RWPE2 (cell line): ENCODE measurements at places on chromosomes 3 and 15.

DNA sequence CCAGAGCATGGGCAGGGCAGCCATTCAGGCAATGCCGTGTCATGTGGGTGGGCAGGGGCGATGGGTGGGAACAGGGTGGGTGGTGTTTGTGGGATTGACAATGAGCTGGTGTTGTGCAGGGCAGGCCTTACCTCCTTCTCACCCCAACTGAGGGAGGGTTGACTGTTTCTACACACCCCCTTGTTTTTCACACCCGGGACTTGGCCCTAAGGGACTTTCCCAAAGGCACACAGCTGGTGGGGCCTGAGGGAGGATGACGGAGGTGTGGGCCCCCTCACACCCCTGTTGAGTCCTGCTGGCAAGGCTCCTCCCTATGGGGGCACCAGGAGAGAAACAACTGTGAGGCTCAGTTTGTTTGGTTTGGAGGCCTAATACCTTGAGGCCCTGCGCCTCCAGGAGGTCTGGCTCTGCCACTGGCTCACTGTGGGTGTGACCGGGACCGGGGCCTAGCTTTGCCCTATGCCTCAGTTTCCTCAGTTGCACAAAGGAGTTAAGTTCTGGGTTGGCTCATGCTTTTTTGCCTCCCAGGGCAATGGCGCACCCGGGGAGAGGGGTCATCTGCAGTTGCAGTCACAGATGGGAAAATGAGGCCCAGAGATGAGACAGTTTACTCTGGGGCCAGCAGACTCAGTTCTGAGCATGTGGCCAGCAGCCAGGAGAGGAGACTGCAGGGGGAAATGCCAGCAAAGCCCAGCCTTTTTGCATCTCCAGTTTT is 5.1 kb upstream of the DNAH1 start:
- H3K36me3 ChIP-seq: no peaks in the 10 kb centered on the region
- no peaks in the 10 kb centered on the region for H3K27me3 ChIP-seq
- H3K4me1 ChIP-seq: no peaks in the 10 kb centered on the region
- no peak overlapping the region for H3K4me3 ChIP-seq

GRCh38 chr3:106157411-106157810 is 288.6 kb upstream of the CBLB start:
- H3K27ac ChIP-seq: no peak overlapping the region
- no peaks in the 10 kb centered on the region for H3K27me3 ChIP-seq
- H3K4me3 ChIP-seq: no peak overlapping the region
- DNase-seq: no peak
- H3K4me1 ChIP-seq: no peaks in the 10 kb centered on the region

GRCh38 chr15:65365229-65365628 is 12.6 kb downstream of the IGDCC3 start:
- H3K27me3 ChIP-seq: no peaks in the 10 kb centered on the region
- H3K36me3 ChIP-seq: no peaks in the 10 kb centered on the region
- no peaks in the 10 kb centered on the region for H3K4me1 ChIP-seq
- no peak overlapping the region for H3K4me3 ChIP-seq

- no peaks in the 10 kb centered on the region for H3K27me3 ChIP-seq
- no peak overlapping the region for H3K4me3 ChIP-seq
- no peaks in the 10 kb centered on the region for H3K4me1 ChIP-seq
- no peaks in the 10 kb centered on the region for H3K36me3 ChIP-seq
- no peak for DNase-seq
- H3K27ac ChIP-seq: no peak overlapping the region
Observed at GRCh38 chr3:129323651-129324294, 45.1 kb downstream of the HMCES start.

DNA sequence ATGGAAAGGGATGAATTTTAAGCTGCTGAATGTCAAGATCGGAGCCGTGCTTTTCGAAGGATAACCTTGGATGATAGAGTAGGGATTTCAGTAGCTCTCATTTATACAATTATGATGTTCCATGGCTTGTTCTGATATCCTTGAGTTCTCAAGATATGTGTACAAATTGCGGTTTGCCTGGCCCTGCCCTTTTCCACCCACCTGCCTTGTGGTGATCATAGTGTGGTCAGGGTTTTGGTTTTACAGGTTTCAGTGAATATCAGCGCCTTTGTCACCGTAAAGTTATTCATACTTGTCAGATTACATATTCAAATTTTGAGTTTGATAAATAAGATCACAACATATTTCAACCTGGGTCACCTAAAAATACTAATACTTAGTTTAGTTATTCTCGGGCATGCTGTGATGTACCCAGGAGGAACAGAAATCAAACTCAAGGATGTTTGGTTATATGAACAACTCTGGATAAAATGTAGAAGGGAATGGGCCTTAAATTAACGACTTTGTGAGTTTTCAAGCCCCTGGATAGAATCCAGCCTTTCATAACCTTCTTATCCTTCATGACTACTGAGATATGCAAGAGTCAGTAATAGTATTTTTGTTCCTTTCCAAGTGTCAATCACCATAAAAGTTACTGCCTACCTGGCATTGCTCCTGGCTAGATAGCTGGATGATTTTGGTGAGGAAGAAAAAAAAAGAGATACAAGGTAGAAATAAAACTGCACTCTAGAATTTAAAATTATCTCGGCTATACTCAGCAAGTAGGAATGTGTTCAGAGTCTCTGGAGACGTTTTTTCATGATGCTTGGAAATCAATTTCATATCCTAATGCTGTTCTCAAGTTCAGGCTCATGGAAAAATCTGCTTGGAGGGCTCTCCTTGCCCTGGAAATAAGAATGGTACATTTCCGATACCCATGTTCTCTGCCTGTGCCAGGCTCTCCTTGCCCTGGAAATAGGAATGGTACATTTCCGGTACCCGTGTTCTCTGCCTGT is 209.2 kb upstream of the TPRG1 start:
- H3K27me3 ChIP-seq: no peaks in the 10 kb centered on the region
- DNase-seq: no peak
- H3K4me3 ChIP-seq: no peak overlapping the region
- H3K4me1 ChIP-seq: no peaks in the 10 kb centered on the region
- no peaks in the 10 kb centered on the region for H3K36me3 ChIP-seq

DNA sequence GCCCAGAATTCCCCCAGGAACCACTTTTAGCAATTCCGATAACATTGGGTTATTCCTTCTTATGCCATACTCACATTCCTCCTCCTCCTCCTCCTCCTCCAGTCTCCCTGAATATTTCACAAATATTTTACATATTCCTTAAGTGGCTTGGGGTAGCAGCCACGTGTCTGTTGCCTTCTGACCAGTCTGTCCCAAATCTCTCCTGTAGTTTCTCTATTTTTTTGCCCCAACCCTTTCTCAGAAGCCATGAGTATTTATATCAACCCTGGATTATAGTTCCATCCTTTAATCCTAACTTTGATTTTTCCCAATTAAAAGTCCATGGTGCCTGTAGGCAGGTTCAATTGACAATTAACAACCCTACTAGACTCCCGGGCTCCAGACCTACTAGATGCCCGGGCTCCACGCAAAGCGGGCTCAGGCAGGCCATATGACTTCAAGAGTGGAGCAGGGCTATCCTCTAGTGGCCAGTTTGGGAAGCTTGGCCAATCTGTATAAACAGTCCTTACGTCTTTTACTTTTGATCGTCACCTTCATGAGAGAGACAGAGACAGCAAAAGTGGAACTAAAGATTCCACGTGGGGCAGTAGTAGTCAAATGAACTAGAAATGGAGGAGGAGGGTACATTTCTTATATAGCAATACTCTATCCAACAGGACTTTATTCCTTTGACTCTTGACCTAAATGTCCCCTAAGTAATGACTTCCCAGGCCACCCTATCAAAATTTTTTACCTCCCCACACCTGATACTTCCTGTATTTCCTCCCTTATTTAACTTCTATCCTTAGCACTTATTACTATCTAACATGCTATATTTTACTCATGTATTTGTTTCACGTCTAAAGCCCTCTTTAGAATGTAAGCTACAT is 69.7 kb downstream of the USF3 start:
- no peak overlapping the region for H3K4me3 ChIP-seq
- no peaks in the 10 kb centered on the region for H3K27me3 ChIP-seq
- H3K4me1 ChIP-seq: peaks cover 4% of the 10 kb centered on the region
- no peak for DNase-seq
- no peak overlapping the region for H3K27ac ChIP-seq
- no peaks in the 10 kb centered on the region for H3K36me3 ChIP-seq
